Posterior cingulate gyrus (tissue), 11 donors: ENCODE measurements at places on chromosomes 2 and 18.
A peak's percentile ranks its signal among the peaks of the same experiment; 100 is the strongest.

DNA sequence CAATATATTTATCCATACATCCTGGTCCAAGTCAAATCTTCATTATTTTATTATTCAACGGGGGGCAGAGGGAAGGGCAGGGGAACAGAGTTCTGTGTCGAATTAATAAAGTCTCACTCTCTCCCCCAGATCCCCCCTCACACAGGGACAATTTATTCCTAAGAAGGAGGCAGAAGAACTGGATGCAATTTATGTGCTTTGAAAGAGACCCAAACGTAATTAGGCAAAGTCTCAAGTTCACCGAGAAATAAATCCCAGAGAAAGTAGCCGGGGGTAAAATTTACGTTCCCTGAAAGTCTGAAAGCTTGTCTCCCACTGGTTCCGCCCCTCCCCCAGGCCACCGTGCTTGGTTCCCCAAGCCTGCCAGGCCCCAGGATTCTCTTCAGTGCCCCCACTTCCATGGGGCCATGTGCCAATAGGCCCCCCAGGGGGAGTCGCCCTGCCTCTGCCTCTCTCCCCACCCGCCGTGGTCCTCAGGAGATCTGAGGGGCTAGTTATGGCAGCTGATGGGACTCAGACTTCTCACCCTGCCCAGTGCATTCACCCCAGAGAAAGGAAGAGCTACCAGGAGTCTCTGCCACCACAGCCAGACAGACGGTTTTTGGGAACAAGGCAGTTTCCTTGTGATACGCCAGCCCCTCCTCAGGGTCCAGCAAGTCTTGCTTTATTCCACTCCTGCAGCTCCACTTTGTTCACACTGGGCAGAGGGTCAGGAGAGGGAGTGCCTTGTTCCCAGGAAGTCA, 215.5 kb downstream of the CYP26B1 start:
- no peak for DNase-seq

DNA sequence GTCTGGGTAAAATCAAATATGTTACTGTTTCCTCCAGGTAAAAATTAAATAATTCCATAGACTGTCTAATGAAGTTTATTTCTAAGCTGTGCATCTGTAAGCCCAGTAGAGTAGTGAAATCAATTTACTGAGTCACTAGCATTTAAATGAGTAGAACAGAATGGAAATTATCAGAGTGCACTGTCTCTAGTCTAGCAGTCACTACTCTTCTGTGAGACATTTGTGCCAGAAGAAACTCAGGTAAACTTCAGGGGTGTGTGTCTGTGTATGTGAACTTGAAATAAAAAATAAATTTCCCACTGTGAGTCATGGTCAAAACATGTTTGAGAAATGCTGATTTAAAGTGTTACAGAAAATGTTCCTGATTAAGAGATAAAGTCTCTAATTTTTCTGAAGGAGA, 146.4 kb downstream of the RIF1 start:
- DNase-seq = no peak

- no peak for DNase-seq
Observed at GRCh38 chr2:105455488-105456003, 56.7 kb upstream of the FHL2 start.

- DNase-seq = peak; percentile 81
Observed at GRCh38 chr18:37565977-37566478, 430 bp upstream of the CELF4 start.

- no peak for DNase-seq
Observed at GRCh38 chr2:118145806-118146205, 57.5 kb downstream of the INSIG2 start.

GRCh38 chr2:160615706-160616105, 122.1 kb upstream of the RBMS1 start:
- no peak for DNase-seq

GRCh38 chr2:198096002-198096401, 291.6 kb downstream of the PLCL1 start:
- DNase-seq = no peak

DNA sequence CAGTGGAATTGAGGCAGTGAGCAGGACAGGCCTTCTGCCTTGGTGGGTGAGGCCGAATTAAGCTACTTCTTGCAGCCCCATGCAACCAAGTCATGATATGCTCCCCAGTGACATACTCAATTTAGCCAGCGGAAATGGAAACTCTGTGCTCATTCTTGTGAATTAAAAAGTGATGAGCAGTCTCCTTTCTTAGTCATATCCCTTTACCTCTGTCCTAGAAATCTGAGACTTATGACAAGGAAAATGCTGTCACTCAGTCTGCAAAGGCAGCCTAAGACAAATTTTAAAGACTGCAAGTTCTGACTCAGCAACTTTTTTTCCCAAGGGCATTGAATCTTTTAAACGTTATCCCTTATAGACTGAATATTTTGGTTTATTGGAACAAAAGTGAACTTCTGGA, 218.2 kb downstream of the SH3BP4 start:
- DNase-seq = no peak

DNA sequence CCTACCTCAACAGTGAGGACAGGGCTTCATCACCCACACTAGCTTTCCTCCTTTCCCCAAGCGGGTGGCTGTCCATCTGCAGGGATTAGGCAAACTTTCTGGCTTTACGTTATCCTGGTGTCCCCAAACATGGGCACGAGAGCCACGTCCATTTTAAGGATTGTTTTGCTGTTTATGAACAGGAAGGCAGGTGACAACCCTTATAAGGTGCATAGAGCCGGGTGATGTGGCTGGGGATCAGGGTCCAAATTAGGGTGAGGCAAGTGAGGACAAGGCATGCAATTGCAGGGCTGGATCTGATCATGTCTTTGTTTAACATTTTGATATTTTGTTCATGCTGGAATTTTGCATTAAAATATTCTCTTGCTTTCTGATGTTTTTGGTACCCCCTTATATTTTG, 27.6 kb upstream of the ITGA6 start:
- DNase-seq = no peak

DNA sequence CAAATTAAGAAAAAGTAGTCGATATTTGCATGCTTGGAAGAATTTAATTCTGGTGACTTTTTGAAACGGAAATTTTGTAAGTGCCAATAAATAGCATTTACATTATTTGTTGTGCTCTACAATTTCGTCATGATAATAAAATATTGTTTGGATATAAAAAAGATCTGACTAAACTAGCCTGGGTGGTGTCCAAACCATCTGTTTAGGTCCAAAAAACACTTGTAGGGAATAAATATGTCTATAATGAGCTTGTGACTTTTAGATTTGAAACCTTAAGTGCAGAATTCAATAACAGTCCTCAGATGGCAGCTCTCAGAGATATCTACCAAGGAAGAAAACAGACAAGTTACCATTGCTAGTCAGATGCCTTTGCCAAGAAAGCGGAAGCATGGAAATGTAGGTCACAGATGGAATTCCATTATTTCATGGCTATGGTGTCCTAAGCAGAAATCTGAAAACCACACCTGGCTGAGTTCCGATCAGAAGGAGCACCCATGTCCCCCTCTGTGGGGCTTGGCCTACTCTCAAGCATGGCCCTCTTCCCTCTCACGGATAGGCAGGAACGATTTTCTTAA, 731.1 kb downstream of the RNF144A start:
- DNase-seq = no peak

DNA sequence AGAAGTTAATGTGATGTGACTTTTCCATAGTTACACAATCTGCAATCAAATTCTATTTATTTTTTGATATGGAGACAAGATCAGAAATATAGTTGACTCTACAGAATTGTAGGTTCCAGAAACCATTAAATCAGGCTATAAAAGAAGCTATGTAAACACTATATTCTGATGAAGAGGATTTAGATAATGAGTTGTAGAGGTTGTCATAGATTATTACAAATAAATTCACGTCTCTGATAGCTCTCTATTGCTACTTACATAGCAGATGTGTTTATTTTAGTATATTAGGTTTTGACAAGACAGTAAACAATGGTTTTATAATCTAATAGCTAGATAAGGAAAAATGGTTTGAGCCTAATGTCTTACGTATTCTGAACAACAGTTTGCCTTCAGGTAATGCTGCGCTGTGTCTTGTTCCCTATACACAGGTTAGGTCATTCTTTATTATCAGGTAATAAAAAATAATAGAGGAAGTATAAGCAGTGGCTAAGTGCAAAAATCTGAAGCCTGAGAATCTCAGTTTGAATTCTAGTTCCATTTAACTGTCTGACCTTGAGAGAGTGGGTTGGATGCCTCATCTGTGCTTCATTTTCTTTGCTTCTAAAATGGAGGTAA, 93.4 kb downstream of the PPP1R1C start:
- DNase-seq = no peak

- DNase-seq = no peak
Observed at GRCh38 chr18:63293935-63294334, 25.6 kb downstream of the BCL2 start.

DNA sequence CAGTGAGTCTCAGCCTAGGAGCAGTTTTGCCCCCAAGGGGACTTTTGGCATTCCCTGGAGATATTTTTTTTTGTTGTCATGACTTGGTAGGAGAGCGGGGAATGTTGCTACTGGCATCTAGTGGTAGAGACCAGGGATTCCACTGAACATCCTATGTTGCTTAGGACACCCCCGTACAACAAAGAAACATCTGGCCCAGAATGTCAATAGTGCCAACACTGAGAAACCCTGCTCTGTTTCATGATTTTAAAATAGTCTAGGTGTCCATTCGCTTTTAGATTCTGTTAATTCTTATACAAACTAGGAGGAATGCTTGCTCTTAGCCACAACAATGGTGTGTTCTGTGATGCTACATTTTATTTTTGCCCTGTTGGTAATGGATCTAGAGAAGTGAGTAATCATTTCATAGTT, 225.8 kb upstream of the SIX3 start:
- no peak for DNase-seq

DNA sequence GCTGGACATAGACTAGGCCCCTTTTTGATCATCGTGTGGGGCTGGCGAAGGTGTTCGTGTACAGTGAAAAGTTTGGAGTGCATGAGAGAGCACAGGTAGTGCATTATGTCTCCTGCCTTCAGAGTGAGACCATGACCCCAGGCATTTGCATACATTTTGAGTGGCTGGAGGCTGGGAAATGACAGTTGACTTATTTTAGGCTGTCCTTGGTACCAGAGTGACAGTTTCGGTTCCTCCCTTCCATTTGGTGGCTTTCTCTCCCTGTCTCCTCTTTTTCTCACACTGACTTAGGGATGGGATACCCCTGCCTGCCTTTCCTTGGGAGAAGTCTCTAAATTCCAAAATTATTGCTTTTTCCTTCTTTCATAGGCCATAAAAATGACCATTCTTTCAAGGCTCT, 20.1 kb downstream of the SERPINB12 start:
- DNase-seq = no peak

GRCh38 chr2:6027066-6027465, 334.9 kb downstream of the SOX11 start:
- DNase-seq = no peak

DNA sequence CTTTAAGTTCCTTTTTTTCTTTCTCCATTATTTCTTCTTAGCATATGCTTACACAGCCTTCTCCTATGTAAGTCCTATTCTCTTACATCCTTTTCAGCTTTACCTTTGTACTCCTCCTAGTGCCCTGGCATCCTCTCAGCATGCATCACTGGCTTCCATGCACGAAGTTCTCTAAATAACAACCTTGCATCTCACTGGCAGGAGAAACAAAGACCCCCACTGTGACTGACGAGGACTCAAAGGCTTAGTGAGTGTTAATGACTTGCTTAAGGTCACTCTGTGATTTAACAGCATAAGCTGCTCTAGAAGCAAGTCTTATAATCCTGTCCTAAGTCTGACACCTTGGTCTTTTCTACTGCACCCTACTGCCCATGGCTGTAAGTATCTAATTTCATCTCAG, 1236.0 kb upstream of the CELF4 start:
- no peak for DNase-seq

GRCh38 chr2:227430639-227431038, 41.3 kb upstream of the AGFG1 start:
- DNase-seq = no peak

DNA sequence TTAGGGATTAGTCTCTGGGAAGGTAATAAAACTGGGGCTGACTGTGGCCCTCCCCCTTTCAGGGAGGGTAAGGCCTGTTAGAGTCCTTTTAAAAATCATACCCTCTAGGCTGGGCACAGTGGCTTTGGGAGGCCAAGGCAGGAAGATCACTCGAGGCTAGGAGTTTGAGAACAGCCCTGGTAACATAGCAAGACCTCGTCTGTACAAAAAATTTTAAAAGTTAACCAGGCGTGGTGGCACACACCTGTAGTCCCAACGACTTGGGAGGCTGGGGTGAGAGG, 118.7 kb downstream of the STPG4 start:
- DNase-seq = no peak

- DNase-seq = no peak
Observed at GRCh38 chr2:174078275-174078674, 113.1 kb upstream of the SP3 start.

GRCh38 chr18:46028536-46028891, 43.5 kb downstream of the PSTPIP2 start:
- no peak for DNase-seq

GRCh38 chr2:223944703-223945531, at the start of gene WDFY1:
Gene WDFY1 (minus strand): TSS chr2:223945335. CDS start chr2:223945284, 51 bp downstream.
- peak; percentile 98 for DNase-seq

DNA sequence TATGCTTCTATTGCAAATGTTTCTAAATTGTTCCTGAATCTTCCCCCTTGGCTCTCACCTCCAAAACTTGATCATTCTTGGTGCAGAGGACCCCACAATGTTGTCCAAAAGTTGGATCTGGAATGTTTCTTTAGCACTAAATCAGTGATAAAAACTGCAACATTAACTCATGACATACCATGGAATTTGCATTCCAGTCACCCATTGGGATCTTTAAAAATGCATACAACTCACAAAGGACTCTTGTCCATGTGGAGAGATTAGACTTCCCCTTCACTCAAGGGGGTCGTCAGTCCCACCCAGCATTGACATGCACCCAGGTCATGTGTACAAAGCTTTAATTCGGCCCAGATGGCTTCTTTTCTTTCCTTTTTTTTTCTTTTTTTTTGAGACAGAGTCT, 169.3 kb downstream of the SETBP1 start:
- DNase-seq = no peak

GRCh38 chr18:48866856-48867255, 83.9 kb downstream of the SMAD7 start:
- no peak for DNase-seq

- DNase-seq = no peak
Observed at GRCh38 chr2:29776406-29776805, 145.0 kb downstream of the ALK start.

GRCh38 chr18:79360933-79361332, 34.8 kb upstream of the NFATC1 start:
- no peak for DNase-seq

GRCh38 chr2:241811952-241812729, 3.1 kb downstream of the NEU4 start:
- no peak for DNase-seq

GRCh38 chr18:10298346-10298745, 156.1 kb upstream of the APCDD1 start:
- DNase-seq = no peak

GRCh38 chr2:136247204-136247950, 129.4 kb upstream of the CXCR4 start:
- no peak for DNase-seq
